Ovary (tissue), 10 donors: ENCODE measurements at places on chromosomes 2 and 18.
A peak's percentile ranks its signal among the peaks of the same experiment; 100 is the strongest.

- no peak for DNase-seq
These were observed 11.3 kb upstream of the FAM228A start for GRCh38 chr2:24163601-24164000.

GRCh38 chr2:100888601-100889000 is 68.7 kb downstream of the NPAS2 start:
- DNase-seq: no peak

DNA sequence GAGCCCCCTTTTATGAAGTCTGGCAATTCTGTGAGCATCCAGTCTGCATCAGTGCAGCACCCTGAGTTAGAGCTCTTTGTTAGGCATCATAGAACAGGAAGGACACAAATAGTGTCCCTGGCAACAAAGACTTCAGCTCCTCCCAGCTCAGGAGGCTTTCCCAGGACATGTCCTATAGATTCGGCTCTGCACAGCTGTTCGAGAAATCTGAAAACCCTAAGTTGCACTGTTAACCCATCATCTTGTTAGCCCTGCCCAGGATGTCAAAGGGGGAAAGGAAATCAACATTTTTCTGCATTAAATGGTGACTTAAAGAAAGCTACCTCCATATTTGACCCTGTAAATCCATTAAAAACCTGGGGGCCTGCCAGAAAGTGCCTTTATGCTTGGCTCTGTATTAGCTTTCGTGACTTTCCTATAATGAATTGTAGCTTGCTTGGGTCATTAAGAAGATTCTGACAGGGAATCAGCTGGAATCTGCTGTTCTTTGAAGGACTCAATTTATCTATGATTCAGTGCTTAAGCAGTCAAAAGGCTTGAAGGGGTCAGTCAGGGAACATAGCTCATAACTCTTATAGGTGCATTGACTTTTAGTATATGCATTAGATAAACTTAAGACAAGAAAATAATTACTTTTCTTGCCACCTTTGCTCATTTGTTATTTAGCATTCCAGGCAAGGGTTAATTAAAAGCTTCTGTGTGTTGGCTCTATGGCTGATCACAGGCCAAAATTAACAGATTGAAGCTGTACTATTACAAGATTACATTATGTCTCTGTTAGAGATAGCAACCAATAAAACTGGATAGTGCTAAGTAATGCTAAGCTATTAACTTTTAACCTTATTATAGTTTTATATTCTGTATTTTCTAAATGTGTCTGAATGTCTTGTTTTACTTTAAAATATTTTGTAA is 20.6 kb downstream of the ERMN start:
- DNase-seq: no peak

- no peak for DNase-seq
These were observed 67.4 kb downstream of the KLHL29 start for GRCh38 chr2:23452372-23452771.

- no peak for DNase-seq
These were observed 185.8 kb upstream of the HS6ST1 start for GRCh38 chr2:128504246-128505149.

GRCh38 chr2:175398848-175399247 is 217.3 kb upstream of the ATP5MC3 start:
- no peak for DNase-seq

DNA sequence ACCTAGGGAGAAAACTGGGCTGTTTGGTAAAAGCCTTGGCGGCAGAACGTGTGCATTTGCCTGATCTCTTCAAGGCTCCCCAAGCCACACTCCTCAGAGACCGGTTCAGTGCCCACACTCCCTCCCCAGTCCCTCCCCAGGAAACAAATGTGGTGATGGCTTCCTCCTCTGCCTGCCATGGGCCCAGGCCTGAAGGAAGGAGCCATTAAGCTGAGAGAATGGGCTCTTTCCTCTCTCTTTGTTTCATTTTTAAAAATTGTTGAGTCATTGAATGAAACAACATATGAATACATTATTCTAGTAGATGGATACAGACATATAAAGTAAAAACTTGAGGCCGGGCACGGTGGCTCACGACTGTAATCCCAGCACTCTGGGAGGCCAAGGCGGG is 50.6 kb upstream of the YWHAQ start:
- DNase-seq: no peak

DNA sequence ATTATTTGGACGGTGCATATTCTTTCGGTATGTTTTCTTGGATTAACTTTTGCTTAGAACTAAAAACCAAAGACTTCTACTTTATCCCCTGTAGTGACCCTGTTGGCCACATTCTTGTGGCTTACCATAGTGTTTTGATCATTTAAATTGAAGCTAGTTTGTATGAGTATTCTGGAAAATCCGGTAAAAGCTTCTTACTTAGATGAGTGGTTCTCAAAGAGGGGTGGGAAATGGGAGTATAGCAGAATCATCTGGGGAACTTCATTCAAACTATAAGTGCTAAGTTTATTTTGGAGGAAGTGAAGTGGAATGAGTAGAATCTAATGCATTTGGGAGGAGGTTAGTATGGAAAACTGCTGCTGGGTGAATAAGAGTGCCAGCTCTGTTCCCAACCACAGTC is 3.8 kb downstream of the PPP1CB start:
- DNase-seq: no peak

GRCh38 chr2:184178229-184178628 is 420.1 kb upstream of the ZNF804A start:
- DNase-seq: no peak

- DNase-seq: no peak
These were observed 437.6 kb downstream of the EIPR1 start for GRCh38 chr2:2940061-2940460.

GRCh38 chr2:241813644-241814392 is 4.8 kb downstream of the NEU4 start:
- DNase-seq: no peak

- DNase-seq: no peak
These were observed 362.2 kb upstream of the NXPH2 start for GRCh38 chr2:139142252-139142880.

DNA sequence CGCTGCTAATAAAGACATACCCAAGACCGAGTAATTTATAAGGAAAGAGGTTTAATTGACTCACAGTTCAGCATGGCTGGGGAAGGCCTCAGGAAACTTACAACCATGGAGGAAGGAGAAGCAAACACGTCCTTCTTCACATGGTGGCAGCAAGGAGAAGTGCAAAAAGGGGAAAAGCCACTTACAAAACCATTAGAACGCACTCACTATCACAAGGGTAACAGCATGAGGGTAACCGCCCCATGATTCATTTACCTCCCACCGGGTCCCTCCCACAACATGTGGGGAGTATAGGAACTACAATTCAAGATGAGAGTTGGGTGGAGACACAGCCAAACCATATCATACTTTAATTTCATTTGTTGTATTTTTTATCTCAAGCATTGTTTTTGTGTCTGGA is 67.5 kb downstream of the ATP9B start:
- DNase-seq: no peak

GRCh38 chr2:15316370-15316814 is 244.7 kb downstream of the NBAS start:
- DNase-seq: no peak

GRCh38 chr2:17542471-17542870 is 2.0 kb downstream of the VSNL1 start:
- DNase-seq: no peak

GRCh38 chr2:175580652-175581051 is 399.1 kb upstream of the ATP5MC3 start:
- DNase-seq: no peak

DNA sequence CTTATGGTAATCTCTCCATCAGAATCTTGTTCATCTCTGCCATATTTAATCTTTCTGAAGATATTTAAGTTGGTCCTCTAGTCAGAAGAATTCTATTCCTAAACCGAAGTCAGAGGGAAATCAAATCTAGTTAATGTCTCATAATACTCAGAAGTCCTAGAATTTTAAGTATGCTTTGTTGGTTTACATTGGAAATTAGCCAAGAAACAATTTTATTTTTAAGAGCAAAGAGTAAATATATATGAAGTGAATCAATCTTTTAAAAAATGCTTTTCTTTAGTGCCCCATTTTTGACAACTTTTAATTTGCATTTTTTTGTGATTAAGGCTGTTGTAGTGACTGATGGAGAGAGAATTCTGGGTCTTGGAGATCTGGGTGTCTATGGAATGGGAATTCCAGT is 38.1 kb downstream of the ME2 start:
- DNase-seq: no peak

DNA sequence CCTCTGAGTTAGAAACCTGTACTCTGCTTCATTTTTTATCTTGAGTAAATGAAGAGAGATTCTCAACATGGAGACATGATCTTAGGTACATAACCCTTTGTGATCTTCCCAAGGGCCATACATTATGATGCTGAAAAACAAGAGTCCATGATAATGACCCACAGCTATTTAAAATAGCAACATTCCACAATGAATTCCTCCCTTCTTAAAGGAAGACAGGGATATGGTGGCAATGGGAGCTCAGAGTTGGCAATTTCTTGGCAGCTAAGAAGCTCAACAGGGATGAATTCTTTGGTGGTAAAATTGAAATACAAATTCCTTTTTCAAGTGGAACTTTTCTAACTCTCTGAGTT is 638.5 kb downstream of the CNTNAP5 start:
- DNase-seq: no peak

DNA sequence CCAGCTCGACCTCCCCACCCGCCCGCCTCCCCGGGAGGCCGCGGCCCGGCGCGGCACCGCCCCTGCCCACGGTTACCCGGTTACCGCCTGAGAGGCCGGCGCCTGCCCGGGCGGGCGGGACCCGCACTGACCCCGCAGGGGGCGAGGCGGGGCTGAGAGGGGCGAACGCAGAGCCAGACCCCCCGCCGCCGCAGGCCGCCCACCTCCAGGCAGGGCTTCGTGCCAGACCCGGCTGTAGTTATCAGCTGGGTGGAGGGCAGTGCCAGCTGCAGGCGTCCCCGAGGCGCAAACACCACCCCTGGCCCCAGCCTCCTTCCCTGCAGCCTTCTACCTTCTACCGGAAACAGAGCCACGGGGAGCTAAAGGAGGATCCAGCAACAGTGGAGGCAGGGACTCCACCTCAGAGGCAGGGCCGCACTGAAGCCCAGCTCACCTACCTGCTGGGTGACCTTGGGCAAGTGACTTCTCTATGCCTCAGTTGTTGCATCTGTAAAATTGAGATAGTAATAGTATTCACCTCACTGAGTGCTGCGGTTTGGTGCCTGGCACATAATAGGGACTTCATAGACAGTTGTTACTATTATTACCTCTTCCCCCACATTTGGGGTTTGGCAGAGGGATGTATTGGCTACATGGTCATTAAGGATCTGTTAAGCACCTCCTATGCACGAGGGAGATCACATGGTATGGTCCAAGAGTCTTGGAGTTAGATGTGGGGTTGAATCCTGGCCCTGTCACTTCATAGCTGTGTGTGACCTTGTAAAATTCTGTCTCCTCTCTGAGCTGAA is 231.6 kb upstream of the SMAD2 start:
- no peak for DNase-seq

GRCh38 chr2:25252291-25253152 is 84.1 kb upstream of the POMC start:
- peak; percentile 87 for DNase-seq
